ENCODE measurements at places on chromosomes 5 and 9.

GRCh38 chr5:1666812-1667588 lies 132.6 kb downstream of the MRPL36 start:
- DNase-seq = no peak

DNA sequence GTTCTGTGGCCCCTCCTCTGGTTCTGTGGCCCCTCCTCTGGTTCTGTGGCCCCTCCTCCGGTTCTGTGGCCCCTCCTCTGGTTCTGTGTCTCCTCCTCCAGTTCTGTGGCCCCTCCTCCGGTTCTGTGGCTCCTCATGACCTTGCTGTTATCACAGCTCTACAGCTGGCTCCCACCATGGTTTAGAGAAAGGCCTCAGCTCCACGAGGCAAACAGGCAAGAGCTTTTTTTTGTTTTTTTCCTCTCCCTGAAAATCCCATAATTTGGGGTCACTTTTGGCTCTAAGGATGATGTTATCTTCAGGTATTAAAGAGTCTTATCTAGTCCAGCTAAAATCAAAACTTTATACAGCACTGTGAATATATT lies 31.8 kb downstream of the C5orf15 start:
- no peak for DNase-seq

DNA sequence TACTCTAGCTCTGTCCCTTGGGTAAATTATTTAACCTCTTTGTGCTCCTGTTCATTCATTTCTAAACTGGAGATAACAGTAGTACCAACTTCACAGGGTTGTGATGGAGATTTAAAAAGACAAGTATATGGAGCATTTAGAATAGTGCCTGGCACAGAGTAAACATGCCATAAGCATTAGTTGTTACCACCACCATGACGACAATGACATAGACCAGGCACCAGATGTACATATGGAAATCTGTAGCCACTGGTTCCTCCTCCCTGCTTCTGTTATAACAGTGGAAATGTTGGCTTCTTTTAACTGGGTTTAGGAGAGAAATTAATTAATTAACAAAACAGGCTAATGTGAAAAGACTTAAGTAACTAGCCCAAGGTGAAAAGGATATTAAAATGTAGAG lies 217.5 kb downstream of the DENND1A start:
- no peak for DNase-seq

DNA sequence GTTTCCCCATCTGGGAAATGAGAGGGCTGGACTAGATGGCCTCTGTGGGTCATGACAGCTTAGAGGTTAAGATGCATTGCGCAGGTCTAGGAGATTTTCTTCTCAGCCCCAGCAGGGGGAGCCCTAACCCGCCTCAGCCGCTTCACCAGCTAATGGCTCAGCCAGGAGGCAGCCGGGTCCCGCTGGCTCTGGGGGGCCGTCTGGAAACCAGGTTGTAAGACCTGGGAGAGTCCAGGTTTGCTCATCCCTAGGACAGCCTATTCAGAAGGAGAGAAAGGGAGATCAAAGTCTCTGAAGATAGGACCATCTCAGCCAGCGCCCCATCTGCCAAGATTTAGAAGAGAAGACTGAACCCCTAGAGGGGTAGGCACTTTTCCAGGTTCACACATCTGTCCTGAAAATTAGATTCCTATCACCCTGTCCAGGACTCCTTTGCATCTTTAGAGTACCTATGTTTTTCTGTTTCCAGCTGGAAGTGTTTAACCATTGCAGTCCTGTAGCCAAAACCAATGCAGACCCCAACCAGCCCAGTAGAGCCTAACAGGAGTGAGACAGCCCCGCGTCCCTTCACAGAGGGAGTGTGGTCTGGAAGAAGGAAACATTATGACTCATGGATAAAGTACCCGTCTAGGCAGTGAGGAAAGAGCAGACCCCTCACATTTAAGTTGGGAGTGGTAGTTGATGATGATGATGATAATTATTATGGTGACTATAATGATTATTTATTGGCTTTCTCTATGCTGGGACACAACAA lies 27.5 kb downstream of the SPARC start:
- peak; percentile 86 for DNase-seq

DNA sequence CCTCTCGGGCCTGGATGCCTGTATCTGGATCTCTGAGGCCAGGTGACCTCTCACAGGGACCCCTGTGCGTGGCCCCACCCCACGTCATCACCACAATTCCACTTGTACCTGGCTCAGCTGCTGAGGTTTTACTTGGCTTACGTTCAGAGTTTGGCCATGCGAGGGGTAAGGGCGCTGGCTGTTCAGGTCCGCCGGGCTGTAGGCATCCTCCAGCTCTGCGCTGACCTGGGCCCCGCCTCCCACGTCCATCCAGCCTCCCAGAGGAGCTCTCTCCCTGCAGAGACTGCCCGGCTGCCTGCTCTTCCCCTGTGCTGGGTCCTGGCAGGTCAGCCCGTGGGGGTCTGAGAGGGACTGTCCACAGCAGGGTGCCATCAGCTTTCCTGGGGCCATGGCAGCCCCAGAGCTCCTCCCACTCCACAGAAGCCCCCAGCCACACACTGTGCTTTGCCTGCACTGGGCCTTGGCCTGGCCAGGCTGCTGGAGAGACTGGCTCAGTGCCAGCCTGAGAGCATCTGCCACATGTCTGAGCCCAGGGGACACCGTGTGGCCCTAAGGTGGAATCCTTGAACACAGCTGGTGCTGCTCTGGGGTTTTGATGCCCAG lies 43.6 kb downstream of the SLC6A3 start:
- no peak for DNase-seq

DNA sequence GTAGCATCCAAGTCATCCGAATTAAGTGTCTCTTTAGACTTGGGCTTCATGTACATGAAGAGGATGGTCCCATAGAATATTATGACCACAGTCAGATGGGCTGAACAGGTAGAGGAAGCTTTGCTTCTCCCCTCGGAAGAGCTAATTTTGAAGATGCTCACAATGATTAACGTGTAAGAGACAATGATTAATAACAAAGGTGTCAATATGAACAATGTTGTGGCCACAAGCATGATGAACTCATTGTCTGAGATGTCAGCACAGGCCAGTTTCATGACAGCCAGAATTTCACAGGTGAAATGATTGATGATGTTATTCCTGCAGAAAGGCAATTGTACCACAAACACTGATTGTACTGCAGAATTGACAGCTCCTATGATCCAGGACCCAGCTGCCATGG lies 626 bp downstream of the OR13C2 start:
- no peak for DNase-seq

DNA sequence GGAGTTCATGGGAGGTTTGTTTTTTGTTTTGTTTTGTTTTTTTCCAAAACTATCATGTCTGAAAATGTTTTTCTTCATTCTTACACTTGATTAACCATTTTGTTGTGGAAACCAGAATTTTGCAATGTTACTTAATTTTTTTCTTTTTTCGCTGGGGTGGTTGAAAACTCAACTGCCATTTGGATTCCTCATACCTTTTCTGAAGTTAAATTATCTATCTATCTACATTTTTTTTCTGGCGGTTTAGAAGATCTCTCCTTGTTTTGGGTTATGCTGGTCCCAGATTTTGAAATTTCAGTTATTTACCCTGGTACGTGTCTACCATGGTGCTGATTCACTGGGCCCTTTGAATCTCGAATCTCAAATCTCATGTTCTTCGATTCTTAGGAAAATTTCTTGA lies 316.2 kb upstream of the SMARCA2 start:
- DNase-seq = no peak

DNA sequence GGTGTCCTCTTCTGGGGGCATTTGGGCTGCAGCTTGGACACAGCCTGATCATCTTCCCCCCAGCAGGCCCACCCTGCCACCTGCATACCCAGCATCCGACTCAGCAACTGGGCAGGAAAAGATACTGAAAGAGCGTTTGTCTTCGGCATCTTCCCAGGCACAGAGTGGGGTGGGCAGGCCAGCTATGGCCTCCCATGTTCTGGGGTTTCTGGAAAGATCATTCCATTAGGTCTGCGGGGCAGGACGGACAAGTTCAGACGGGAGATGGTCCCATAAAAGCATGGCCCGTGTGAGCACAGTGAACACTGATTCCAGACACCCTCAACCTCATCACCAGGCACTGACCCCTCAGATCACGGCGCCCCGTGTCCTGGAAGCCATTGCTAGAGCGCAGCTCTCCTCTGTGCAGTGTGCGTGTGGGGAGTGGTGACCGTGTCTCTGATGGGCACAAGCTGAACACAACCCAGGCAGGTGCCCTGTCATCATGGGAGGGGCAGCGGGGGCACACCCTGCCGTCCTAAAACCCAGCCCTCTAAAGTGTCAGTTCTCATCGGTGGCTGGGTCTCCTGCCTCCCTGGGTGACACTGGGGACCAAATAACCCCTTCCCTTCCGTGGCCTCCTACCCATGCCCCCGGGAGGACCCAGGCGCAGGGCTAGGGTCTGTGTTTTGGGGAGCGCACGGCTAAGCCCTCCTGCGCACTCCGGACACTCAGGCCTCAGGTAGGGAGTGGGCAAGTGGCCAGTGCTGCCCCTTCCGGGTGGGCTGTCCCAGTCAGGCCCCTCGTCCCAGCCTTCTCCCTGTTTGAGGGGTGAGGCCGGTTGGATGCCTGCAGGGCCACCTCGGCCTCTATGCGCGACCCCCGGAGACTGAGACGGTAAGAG lies 13.2 kb upstream of the TMEM250 start:
- DNase-seq = no peak

DNA sequence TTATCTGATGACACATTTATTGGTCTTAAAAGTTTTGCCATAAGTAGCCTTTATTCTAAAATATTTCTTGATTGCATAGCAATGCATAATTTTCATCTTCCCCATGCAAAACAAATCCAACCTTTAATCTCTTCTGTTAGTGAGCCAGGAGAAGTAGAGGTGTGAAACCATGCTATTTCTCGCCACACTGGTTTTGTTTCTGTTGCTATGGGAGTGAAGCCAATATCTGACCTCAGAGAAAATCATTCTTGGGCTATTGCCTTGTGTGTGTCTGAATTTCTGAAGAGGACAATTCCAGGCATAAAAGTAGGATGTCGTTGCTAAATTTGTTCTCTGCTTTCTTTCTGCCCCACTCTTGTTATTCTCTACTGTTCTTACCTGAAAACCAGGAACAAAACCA lies 183.6 kb downstream of the PTTG1 start:
- DNase-seq = no peak

- no peak for DNase-seq
Observed at GRCh38 chr5:53994148-53994547, 316.2 kb downstream of the ARL15 start.

GRCh38 chr5:57717555-57717954 lies 234.9 kb upstream of the ACTBL2 start:
- no peak for DNase-seq

Data from caudate nucleus (tissue), 63 donors.